Activated CD8-positive, alpha-beta T cell treated with anti-CD3 and anti-CD28 coated beads, Interleukin-2, amount 10 ng/mL, durations not matched to agents 7 days and 5 days (primary cell): ENCODE measurements at places on chromosomes 13 and 19. TPM values are rescaled to one million over a fixed set of nuclear protein-coding genes. Genes with fewer than 3 reads are reported as not detected.

DNA sequence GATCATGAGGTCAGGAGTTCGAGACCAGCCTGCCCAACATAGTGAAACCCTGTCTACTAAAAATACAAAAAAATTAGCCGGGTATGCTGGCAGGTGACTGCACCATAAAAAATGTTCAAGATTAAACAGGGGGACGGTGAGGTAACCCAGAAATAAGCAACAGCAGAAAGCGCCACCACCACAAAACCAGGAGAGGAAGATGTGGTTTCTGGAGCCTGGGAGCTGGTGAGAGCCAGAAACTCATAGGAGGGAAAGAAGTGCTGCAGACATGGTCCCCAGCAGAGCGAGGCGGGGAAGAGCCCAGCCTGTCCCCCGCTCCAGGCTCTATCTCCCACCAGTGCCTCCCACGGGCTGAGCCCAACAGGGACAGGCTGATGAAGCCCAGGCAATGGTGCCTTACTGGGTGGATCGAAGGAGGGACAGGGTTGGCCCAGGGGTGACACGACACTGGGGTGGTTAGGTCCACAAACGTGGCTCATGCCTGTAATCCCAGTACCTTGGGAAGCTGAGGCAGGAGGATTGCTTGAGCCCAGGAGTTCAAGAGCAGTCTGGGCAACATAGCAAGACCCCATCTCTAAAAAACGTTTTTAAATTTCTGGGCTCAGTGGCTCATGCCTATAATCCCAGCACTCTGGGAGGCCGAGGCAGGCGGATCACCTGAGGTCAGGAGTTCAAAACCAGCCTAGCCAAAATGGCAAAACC, 19.0 kb downstream of the SPC24 start:
- DNase-seq: no peak

DNA sequence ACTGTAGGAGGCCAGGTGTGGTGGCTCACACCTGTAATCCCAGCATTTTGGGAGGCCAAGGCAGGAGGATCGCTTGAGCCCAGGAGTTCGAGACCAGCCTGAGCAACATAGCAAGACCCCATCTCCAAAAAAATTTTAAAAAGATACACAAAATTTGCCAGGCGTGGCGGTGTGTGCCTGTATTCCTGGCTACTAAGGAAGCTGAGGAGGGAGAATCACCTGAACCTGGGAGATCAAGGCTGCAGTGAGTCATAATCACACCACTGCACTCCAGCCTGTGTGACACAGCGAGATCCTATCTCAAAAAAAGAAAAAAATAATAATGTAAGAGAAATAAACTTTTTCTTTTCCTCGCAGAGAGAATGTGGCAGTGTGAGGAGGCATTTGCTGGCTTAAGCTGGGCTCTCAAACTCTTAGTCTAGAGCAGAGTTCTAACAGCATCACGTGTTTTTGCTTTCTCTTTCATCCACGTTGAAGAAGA, 21.1 kb downstream of the FAM187B start:
- DNase-seq: peak; percentile 33

GRCh38 chr13:74597526-74597925, 463.3 kb upstream of the KLF12 start:
- no peak for DNase-seq

GRCh38 chr19:33275933-33276619, 26.3 kb downstream of the CEBPA start:
- no peak for DNase-seq

GRCh38 chr19:2266183-2266993, 10.2 kb upstream of the JSRP1 start:
- DNase-seq: peak; percentile 46

- DNase-seq: peak; percentile 96
Observed at GRCh38 chr19:18294467-18294864, 13.0 kb upstream of the JUND start.

- no peak for DNase-seq
Observed at GRCh38 chr13:101453784-101454201, 1.3 kb downstream of the ITGBL1 start.

DNA sequence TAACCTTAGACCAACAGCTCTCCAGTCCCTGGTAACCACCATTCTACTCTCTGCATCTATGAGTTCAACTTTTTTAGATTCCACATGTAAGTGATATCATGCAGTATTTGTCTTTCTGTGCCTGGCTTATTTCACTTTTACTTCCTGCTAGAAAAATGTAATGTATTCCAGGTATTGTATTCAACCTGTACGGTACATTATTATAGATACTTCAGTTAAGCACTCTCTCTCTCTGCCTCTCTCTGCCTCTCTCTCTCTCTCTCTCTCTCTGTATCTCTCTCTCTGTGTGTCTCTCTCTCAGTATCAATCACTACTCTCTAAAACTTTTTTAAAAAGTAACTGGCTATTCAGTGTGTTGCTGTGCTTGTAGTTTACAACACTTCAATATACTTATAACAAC, 8.4 kb downstream of the DACH1 start:
- no peak for DNase-seq

- no peak for DNase-seq
Observed at GRCh38 chr19:17248011-17248776, 2.5 kb upstream of the NR2F6 start.

- DNase-seq: no peak
Observed at GRCh38 chr19:40178756-40179155, 12.5 kb upstream of the MAP3K10 start.

DNA sequence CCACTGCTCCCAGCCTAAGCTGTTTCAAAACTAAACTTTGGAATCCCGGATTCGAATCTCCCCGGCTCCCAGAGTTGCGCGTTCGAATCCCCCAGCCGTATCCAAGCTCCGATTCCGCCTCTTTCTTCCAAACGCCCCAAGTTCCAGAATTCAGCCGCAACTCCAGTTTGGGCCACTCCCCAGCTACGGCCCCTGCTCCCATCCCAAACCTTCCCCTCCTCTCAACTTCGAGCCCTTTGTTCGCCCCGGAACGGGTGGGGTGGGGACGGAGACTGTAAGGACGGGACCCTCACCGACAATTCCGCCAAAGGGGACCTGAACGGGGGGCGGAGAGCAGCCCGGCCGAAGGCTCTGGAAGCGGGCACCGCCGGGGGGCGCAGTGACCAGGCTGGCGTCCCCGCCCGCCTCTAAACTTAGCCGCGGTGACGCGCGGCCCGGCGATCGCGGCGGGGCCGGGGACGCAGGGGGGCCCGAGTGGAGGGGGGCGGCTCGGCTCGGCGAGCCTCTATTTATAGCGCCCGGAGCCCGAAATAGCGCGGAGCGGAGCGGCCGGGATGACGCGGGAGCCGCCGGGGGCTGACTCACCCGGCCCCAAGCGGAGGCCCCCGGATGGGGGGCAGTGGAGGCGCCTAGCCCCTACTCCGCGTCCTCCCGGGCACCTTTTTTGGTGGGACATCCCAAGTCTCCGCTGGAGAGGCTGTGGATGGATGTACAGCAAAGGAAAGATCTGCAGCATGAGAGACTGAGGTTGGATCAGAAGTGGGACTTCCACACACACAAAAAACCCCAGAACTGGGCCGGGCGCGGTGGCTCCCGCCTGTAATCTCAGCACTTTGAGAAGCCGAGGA, 4.9 kb upstream of the ERCC1 start:
- no peak for DNase-seq

GRCh38 chr13:110277357-110277975, 29.5 kb downstream of the COL4A1 start:
- DNase-seq: no peak

DNA sequence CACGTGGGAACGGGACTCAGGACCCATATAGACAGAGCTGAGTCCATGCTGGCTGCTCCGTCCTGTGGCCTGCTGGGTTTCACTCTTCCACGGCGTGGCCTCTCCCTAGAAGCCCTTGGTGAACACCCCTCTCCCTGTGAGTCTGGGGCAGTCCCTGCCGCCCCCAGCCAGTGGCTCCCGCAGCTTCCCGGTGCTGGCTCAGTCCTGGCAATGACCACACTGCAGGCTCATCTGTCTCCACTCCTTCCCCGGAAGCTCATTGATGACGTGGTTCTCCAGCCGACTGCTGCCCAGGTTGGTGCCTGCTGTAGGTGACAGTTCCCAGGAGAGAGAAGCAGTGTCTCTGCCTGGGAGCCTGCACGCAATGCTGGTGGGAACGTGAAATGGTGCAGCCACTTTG, 2.1 kb upstream of the TEX29 start:
- no peak for DNase-seq

DNA sequence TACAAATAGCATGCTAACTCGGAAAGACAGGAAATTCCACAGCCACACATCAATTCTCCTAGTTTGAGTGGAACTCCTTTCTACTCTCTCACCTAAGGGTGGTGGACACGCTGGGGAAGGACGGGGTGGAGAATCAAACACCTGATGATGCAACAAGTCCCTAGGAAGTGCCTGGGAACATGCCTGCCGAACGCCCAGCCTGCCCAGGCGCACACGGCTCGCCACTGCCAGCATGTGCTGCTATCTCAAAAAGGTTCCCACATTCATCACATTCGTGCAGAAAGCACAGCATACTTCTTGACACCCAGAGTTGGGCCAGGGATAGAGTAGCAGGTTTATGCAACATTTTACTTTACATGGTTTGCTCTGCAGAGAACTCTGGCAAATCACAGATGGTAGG, 164.6 kb downstream of the ABCC4 start:
- no peak for DNase-seq

Gene LSM14A
- 139 TPM for total RNA-seq

Gene ZNF565
- total RNA-seq: 2.2 TPM

Gene C19orf73
- total RNA-seq: 0.92 TPM

Gene SYNGR4
- not detected for total RNA-seq

Gene DMKN
- not detected for total RNA-seq

Gene S1PR2
- total RNA-seq: 3.5 TPM

Gene TICAM1
- 15.2 TPM for total RNA-seq

Gene TNNT1
- not detected for total RNA-seq
